ENCODE measurements at places on chromosomes 11 and 22.

DNA sequence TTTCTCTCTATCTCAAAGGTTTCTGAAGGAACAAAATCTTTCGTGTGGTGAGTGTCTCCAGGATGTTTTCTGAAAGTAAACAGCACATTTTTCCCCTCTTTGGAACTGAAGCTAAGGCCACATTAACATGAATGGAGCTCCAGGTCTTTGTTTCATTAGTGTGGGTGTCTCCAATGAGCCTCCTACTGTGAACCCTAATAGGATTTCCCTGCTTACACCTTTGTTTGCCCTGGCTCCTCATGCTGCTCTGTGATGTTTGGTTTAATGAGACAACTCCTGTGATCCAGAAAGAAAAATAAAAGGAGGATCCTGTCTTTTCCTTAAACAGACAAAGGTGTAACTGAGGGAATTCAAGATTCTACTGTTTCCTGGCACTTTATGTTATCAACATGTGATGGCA, 76.9 kb upstream of the SLC6A5 start:
- DNase-seq, result no peak

- DNase-seq, result no peak
These were observed 270.8 kb upstream of the SESN3 start for GRCh38 chr11:95501761-95502266.

DNA sequence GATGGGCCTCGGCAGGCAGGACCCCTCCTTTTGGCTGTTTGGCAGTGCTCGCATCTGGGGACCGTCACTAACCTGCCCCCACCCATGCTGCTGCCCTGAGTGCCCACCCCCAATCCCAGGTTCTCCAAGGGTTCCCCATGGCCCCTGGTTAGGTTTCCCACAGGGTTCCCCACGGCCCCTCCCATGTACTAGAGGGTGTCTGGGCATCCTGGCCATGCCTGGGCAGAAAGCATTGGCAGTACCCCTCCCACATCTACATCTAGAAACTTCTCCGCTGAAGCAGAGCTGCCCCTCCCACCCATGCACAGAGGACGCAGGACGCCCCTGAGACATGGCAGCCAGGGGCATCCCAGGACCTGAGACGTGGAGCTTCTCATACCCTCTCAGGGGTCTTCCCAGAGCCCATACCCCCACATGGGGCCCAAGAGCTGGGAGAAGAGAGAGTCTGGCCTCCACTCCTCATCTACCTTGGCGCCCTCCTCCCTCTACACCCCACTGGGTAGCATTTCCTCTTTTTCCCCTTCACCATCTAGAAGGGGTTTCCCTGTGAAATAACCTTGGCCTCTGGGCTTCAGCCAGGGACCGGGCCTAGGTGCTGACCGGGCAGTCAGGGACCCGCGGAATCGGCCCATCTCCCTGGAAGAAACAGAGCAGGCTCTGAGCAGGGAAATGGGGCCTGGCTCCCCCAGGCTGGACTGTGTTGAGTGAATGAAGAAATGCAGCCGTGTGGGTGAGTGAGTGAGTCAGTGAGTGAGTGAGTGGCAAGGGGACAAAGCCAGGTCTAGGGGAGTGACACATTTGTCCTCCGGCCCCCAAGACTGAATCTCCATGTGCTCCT, 987.3 kb downstream of the BRD1 start:
- DNase-seq, result no peak

DNA sequence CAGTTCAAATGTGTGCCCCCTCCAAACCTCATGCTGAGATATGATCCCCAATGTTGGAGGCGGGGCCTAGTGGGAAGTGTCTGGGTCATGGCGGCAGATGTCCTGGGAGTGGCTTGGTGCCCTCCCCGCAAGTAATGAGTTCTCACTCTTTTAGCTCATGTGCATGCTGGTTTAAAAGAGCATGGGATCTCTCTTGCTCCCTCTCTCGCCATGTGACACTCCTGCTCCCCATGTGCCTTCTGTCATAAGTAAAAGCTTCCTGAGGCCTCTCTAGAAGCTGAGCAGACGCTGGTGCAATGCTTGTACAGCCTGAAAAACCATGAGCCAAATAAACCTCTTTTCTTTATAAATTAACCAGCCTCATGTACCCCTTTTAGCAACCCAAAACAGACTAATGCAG, 98.8 kb downstream of the SGSM3 start:
- no peak for DNase-seq

DNA sequence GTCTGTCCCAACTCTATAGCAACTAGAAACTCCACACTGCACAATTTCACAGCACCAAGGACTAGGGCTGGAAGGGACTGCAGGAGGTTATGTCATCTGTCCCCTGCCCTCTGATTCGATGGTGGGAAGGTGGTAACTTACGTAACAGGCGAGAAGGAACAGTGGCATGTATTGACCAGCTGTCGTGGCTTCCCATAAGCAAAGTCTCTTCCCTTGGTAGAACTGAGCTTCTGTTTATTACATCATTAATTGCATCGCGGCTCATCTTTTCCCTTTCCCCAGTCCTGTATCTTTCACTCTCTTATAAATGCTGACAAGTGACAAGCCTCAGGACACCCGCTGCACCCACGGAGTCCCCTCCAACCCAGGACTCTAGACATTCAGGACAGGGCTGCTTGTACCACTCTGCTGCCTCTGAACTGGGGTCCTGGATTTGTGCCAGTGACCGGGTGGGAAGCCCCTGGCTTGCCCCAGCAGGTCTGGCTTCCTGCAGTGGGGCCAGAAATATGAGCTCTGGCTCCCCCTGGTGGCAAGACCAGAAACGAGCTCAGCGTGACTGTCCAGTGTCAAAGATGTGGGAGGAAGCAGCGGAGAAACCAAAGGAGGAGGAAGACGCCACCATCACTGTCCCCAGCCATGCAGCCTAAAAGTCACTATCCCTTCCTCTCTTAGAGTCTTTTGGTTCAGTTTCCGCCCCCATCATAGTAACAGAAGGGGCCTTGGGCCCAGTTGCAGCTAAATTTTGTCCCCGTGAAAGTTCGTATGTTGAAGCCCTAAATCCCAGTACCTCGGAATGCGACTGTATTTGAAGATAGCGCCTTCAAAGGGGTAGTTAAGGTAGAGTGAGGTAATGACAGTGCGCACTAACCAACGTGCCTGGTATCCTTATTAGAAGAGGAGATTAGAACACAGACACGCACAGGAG, 84.5 kb downstream of the ISX start:
- DNase-seq, result peak; percentile 30

GRCh38 chr11:118448294-118448693, 12.0 kb downstream of the KMT2A start:
- DNase-seq, result no peak

- no peak for DNase-seq
These were observed 71.4 kb upstream of the GRK3 start for GRCh38 chr22:25492841-25493734.

DNA sequence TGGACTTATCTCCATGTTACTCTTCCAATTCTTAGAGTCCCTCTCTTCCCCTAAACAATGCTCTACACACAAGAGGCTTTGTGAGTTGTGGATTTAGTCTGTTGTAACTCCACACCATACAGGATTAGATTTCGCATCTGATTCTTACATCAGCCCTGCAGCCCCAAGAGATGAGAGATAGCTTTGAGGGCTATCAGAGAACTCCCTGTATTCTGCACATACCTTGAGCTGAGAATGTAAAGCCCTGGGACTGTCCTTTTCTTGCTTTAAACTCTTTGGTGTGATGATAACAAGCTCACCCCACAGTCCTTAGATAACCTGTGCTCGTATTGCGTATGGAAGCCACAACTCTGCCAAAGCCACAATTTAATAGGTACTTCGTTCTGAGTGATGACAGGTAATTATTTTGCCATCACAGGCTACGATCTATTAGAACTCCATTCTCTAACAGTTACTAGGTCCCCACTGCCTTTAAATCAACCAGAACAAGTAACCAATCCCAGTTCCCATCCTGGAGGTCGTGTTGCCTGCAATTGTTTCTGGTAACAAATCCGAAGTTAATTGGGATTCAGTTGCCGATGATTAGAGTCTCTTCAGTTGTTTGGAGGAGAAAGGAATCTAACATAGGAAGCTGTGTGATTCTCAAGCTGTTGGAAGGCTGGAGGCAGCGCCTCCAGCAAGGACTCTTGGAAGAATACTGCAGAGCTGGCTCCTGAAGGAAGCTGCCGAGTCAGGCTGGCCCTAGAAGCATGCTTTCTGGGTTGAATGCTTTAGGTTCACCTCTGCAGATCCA, 1.3 kb upstream of the PARVG start:
- no peak for DNase-seq

GRCh38 chr11:83836883-83837654, 550.9 kb upstream of the CCDC90B start:
- DNase-seq, result no peak

DNA sequence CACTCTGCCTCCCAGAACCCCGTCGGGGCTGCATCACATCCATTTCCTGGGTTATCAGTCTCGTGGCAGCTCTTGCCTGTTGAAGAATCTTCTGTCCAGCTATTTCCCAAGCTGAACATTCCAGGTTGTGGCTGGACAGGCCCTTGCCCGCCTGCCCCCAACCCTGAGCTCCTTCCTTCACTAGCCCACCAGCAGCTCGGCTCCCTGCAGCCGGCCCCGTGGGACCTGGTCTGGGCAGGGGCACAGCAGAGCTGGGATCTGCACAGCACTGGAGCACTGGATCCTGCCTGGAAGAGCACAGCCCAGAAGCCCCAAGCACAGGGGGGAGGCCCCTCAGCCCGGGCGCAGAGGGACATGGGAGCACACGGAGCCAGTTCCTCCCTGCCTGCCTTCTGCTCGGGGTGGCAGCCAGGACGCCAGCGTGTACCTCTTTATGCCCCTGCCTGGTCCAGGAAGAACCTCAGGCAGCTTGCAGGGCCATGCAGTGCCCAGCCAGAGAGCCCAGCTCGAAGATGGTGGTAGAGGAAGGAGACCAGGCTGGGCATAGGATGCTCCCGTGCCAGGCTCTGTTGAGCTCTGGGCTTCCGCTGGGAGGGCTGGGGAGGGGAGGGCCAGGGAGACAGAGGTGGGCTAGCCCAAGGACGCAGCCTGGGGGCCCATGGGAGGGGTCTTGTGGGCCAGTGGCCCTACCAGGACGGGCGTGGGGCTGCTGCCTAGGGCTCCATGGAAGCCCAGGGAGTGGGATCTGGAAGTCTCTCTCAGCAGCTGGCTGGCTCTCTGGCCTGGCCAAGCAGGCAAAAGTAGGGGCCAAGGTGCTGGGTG, 16.6 kb upstream of the GNB1L start:
- no peak for DNase-seq

GRCh38 chr11:64499261-64500004, 91.6 kb upstream of the SLC22A12 start:
- no peak for DNase-seq

DNA sequence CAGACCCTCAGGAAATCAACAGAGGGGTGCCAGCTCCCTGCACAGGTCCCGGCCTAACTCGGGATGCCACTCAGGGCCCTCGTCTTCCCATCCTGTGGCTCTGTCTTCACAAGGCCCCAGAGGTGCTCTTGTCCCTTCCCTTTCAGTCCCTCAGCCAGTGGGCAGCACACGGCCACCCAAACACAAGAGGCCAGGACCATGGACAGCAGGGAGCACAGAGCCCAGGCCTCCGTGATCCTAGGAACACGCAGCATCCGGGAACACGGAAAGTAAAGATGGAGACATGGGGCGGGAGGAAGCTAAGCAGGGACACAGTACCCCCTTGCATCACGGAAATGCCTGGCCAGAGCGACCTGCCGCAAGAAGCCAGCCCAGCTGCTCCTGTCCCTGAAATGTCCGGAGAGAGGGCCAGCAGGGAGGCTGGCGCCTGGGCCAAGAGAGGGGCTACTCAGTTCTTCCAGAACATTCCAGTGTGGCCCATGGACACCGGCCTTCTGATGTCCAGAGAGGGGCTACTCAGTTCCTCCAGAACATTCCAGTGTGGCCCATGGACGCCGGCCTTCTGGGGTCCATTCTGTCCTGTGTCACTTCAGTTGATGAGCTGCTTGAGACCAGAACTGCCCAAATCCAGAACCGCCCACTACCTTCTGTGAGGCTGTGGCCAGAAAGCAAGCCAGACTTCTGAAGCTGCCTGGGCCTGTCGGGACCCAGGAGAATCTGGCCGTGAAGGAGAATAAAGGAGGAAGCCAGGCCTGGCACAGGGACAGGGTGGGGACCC, 274.0 kb downstream of the BRD1 start:
- no peak for DNase-seq

GRCh38 chr11:77126861-77127234, 1.2 kb upstream of the MYO7A start:
- no peak for DNase-seq

- DNase-seq, result no peak
These were observed 21.6 kb downstream of the CYB5R2 start for GRCh38 chr11:7651700-7652099.

- no peak for DNase-seq
These were observed 89.6 kb upstream of the LRRC55 start for GRCh38 chr11:57092028-57092698.

- no peak for DNase-seq
These were observed 7.7 kb downstream of the TNNT3 start for GRCh38 chr11:1927026-1927847.

DNA sequence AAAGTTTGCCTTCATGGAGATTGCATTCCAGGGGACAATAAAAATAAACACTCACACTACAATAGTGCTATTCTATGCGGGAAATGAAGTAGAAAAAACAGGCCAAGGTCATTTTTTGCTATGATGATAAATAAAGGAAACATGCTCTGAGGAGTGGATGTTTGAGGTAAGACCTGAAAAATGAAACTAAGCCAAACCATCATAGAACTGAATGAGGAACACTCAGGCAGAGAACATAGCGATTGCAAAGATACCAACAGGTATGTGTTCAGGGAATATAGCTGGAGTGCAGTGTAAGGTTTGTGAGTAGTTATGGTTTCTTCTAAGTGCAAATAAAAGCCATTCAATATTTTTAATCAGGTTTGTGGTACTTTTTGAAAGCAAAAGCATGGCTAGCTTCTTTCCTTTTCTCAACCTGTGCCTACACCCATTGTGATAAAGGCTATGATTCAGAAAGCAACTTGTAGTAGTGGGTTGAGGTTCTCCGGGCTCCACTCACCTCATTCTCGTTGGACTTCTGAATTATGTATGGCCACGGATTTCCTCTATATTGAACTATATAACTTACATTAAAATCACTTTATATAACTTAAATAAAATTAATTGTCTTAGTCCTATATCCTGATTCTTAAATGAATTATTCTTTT, 278.2 kb upstream of the CHORDC1 start:
- no peak for DNase-seq

- DNase-seq, result no peak
These were observed 30.3 kb upstream of the PISD start for GRCh38 chr22:31692186-31692886.

GRCh38 chr11:72491001-72491400, 56.7 kb upstream of the CLPB start:
- no peak for DNase-seq

- DNase-seq, result no peak
These were observed 116.2 kb downstream of the FAT3 start for GRCh38 chr11:92340839-92341238.

DNA sequence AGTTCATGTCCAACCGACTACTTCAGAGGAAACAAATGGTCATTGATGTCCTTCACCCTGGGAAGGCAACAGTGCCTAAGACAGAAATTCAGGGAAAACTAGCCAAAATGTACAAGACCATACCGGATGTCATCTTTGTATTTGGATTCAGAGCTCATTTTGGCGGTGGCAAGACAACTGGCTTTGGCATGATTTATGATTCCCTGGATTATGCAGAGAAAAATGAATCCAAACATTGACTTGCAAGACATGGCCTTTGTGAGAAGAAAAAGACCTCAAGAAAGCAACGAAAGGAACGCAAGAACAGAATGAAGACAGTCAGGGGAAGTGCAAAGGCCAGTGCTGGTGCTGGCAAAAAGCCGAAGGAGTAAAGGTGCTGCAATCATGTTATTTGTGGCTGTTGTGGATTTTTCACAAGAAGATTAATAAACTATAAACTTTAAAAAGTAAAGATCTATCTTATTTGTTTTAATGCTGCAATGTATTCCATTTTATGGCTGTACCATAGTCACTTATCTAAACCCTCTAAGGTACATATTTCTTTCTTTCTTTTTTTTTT, 20.1 kb upstream of the HIPK3 start:
- no peak for DNase-seq

Measured in effector memory CD4-positive, alpha-beta T cell (primary cell).